ENCODE measurements at places on chromosomes 6 and 20.

GRCh38 chr6:56335726-56336125, 88.3 kb upstream of the COL21A1 start:
- DNase-seq: no peak

- DNase-seq: peak; percentile 52
Observed at GRCh38 chr20:768426-768978, at the start of gene SLC52A3. Gene SLC52A3, minus strand, starts transcription at chr20:768500. Its CDS starts 2,726 bp downstream, at chr20:765774.

DNA sequence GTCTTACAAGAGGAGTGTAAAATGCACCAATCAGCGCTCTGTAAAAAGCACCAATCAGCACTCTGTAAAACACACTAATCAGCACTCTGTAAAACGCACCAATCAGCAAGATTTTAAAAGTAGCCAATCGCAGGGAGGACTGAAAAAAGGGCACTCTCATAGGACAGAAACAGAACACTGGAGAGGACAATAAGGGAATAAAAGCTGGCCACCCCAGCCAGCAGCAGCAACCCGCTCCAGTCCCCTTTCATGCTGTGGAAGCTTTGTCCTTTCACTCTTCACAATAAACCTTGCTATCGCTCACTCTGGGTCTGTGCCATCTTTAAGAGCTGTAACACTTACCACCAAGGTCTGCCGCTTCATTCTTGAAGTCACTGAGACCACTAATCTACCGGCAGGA, 1.7 kb upstream of the AIG1 start:
- peak; percentile 48 for DNase-seq

DNA sequence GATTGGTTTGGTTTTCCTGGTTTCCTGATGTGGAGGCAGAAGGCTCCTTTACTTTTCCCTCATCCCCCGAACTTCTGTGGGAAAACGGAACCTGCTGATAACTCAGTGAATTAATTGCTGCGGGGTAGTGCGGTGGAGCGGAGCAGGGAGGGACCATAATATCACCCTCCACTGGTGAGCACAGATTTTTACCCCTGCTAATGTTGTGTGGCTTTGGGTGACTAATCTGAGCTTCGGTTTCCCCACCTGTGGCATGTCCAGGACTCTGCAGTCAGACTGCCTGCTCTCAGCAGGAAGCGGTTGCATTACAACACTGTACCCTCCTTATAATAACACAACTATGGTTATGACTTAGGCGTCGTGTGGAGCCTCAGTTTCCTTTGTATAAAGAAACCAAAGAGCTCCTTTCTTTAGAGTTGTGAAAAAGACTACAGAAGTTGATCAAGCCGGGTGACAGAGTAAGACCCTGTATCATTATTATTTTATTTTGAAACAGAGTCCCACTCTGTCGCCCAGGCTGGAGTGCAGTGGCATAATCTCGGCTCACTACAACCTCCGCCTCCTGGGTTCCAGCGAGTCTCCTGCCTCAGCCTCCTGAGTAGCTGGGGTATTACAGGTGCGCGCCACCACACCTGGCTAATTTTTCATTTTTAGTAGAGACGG, 2.2 kb upstream of the ID1 start:
- DNase-seq: no peak

GRCh38 chr20:5908981-5909380, 41.4 kb downstream of the TRMT6 start:
- no peak for DNase-seq

DNA sequence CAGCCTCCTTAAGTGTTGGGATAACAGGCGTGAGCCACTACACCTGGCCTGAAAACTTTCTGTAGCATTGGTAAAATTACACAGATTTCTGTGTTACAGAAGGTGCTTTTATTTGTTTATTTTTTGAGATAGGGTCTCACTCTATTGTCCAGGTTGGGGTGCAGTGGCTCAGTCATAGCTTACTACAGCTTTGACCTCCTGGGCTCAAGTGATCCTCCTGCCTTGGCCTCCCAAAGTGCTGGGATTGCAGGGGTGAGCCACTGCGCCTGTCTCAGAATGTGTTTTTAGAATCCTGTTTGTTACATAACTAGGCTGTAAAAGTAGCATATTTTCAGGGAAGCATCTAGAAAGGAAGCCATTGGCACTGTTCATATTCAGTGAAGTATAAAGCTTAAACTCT, 16.9 kb upstream of the BLTP3A start:
- DNase-seq: no peak

DNA sequence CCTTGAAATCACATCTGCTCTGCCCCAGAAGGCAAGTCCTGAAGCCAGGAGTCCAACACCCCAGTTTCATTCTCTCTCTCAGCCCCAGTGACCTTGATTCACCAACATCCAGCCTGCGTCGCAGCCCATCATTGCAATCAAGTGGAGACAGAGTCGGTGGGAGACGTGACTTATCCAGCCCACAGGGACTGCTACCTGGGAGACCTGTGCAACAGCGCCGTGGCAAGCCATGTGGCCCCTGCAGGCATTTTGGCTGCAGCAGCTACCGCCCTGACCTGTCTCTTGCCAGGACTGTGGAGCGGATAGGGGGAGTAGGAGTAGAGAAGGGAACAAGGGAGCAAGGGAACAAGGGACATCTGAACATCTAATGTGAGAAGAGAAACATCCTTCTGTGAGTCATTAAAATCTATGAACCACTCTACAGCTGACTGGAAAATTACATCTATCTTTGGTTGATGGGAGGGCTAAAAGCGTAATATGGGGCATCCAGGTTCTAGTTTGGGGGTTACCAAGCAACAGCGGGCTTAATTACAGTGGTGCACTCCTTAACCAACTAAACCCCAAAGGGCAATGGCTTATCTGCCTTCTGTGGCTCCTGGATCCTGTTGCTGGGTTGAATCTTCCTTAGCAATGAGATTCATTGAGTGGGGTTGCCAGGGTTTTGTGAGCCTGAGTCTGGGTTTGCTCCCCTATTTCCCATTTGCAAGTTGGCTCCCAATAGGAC, 2.5 kb downstream of the LY6G6D start:
- DNase-seq: no peak

GRCh38 chr6:31764198-31764597, 1.7 kb downstream of the SAPCD1 start:
- DNase-seq: no peak

GRCh38 chr6:129701721-129702455, 8.1 kb downstream of the ARHGAP18 start:
- DNase-seq: no peak

- DNase-seq: no peak
Observed at GRCh38 chr6:31956796-31957195, 2.0 kb downstream of the NELFE start.

Measured in testis (tissue), 5 donors.